ENCODE measurements at places on chromosomes 1 and 21. TPM values are rescaled to one million over a fixed set of nuclear protein-coding genes. Genes with fewer than 3 reads are reported as not detected.

Gene TFB2M
- 9.6 TPM for total RNA-seq

Gene MYOG
- total RNA-seq, result 0.16 TPM

Gene PRXL2B
- 3.4 TPM for total RNA-seq

Gene NEGR1
- total RNA-seq, result 5.2 TPM

Gene KRTAP13-2
- total RNA-seq, result not detected

Gene PADI6
- not detected for total RNA-seq

GRCh38 chr1:200895801-200896530 lies 1.3 kb downstream of the INAVA start:
- DNase-seq, result no peak

DNA sequence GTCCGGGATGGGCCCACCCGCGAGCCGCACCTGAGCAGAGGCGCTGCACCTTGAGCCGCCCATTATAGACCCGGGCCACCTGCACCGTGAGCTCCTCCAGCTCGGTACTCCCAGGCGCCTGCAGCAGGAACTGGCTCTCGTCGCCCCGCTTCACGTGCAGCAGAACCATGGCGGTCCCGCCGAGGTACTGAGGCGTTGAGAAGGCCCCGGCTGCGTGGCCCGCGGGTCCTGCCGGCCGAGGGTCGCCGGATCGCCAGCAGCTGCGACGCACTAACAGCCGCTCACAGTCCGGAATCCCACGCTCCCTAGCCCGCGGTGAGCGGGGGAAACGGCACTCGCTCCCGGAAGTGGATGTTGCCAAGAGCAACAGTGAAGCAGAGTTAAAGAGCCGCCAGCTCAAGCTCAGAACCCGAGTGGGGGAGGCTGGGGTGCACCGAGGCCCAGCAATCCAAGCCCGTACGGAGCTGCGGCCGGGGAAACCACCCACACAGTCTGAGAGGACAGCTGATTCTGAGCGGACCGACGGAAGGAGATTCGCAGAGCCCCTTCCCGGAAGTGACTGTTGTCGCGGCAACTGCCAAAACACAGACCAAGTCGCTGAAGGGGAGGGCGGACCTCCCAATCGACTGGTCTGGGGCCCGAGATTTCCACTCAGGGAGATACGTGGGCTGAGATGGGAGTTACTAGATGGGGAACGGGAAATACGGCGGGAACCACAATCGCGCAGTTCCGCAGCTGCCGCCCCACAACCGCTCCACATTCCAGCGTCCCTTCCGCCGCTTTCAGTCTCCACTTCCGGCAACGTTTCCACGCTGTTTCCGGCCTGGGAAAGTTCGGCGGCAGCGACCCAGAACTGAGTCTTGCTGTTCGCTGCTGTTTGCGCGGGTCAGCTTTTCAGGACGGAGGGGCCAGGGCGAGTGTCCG lies at the start of gene CFAP298:
CFAP298 (minus strand) TSS at position 303 of the 924 bp plus-strand sequence; CDS start at position 169, 134 bp downstream.
- DNase-seq, result peak; percentile 93

DNA sequence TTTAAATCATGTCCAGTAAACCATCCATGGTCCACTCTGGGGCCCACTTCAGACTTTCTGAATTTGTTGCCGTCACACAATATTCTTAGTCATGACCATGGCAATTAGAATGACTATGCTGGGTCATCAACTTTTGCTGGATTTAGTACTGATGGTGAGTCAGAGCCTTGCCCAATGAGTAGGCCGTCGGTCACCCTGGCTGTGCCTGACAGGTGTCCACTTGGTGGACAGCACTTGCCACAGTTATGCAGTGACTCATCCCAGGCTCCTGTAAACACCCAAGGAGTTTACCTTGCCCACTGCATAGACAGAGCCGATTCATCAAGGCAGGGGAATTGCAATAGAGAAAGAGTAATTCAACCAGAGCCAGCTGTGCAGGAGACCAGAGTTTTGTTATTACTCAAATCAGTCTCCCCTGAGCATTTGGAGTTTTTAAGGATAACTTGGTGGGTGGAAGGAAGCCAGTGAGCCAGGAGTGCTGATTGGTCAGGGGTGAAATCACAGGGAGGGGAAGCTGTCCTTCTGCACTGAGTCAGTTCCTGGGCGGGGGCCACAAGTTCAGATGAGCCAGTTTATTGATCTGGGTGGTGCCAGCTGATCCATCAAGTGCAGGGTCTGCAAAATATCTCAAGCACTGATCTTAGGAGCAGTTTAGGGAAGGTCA lies 333.8 kb downstream of the PTPRU start:
- no peak for DNase-seq

- no peak for DNase-seq
These were observed 31.4 kb downstream of the STPG1 start for GRCh38 chr1:24382165-24382577.

- no peak for DNase-seq
These were observed 806.2 kb downstream of the PLA2G4A start for GRCh38 chr1:187634940-187635339.

DNA sequence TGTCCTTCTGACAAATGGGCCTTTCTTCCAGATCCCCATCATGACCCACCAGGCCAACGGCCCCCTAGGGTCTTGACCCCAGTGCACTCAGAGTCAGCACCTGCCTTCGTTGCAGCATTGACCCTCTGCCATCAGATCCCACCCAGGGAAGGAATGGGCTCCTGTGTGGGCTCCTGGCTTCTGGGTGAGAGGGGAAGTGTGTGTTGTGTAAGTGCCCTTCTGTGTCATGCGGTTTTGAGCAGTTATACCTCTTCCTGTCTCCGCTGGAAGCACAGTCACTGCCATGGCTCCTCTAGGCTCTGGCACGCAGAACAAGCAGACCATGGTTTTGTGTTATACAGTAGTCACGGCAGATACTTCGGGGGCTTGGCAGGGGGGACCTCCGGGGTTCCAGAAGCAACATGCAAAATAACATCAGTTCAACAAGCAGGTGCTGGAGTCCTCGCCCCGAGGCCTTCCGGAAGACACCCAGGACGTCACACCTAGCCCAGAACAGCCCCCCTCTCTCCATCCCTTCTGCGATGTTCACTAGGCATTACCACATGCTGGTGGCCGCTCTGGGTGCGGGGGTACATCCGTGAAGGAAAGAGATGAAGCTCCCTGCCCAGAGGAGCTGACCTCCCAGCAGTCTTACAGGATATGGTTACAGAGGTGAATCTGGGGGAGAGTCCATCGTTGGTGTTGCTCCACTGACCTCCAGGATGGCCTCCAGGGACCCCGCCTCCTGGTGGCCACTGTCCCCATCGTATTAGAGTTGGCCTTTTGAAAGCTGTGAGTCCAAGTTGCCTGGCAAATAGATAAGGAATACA lies 17.4 kb upstream of the KCNAB2 start:
- peak; percentile 89 for DNase-seq

DNA sequence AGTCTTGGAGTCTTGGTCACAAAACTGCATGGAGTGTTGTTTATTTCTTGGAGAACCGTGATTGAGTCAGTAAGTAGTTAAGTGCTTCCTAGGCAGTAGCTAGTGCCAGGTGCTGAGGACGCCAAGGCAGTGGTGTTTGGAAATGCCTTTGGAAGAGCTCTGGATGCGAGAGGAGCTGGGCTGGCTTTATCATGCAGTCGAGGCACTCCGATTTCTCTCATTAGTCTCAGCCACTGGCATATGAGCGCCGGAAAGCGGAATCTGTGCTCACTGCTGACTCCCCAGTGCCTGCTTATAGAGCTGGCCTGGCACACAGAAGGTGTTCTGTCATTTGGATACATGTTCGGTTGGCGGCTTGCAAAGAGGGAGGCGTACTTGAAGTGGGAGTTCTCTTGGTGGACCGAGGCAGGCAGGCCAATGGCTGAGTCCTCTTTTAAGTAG lies 3.6 kb downstream of the TENT5C start:
- no peak for DNase-seq

Measured in cardiac septum (tissue), 1 donor.